Mesothelial cell of epicardium (in vitro differentiated cells): ENCODE measurements at places on chromosomes 2 and 18.

DNA sequence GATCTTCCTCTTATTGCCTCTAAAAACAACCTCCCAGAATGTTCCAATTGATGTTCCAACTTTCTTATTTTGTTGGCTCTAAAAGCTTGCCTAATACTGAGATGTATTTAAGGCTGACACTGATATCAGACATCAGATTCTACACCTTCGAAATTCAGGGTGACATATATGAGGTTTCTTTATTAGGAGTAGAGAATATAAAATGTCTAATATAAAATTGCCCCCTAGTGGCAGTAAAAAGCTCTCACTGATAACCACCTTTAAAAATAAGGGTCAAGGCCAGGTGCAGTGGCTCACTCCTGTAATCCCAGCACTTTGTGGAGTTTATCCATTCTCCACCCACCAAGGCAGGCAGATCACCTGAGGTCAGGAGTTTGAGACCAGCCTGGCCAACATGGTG, 789.7 kb upstream of the SLC39A10 start:
- H3K27me3 ChIP-seq, result no peaks in the 10 kb centered on the region
- peaks cover 14% of the 10 kb centered on the region for H3K4me1 ChIP-seq
- H3K4me3 ChIP-seq, result no peak overlapping the region

- H3K36me3 ChIP-seq, result no peaks in the 10 kb centered on the region
- no peaks in the 10 kb centered on the region for H3K27me3 ChIP-seq
- no peak overlapping the region for H3K4me3 ChIP-seq
These were observed 191.4 kb upstream of the CHAC2 start for GRCh38 chr2:53576166-53576565.

DNA sequence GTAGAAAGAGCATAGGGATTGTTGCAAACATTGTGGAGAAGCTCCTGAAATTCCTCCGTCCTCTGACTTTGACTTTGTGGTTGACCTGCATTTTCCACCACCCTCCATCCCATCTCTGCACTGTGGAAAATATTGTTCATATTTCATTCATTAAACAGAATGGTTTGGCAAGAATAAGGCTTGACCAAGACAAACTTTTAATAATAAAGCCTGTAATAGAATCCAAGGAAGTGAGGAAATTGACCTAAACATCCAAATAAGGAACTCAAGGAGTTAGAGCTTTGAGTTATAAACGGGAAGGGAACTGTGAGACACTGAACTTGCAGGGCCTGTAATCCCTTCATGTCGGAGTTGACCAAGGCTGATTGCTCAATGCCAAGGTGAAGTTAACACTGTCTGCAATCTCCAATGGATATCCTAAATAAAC, 115.2 kb downstream of the GFPT1 start:
- no peaks in the 10 kb centered on the region for H3K36me3 ChIP-seq
- H3K4me1 ChIP-seq, result no peaks in the 10 kb centered on the region

DNA sequence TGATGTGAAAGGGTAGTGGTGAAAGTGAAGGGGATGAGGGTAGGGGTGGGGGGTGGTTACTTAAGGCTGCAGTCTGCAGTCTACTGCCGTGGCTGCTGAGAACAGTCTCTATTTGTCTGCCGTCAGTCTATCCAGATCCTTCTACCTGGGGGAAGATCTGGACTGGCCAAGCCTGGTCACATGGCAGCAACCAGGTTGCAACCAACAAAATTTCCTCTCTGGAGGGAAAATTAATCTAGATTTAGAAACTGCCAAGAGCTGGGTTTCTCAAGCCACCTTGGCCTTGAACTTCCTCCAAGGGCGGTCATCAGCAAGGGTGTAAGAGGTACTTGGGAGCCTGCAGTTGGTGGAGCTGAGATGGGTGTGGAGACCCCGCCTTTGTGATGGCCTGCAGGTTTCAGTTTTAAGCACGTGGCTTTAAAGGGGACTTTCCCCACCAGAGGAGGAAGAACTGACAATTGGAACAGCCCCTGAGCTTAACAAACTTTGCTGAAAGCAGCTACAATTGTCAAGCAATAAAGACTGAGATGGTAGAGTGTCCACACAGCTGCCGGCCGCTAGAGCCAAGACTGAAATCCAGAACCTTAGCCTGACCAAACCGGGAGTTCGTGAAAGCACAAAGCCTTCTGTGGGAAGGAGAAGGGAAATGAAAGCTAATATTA, 31.4 kb upstream of the KCMF1 start:
- no peak for DNase-seq
- no peak overlapping the region for H3K27ac ChIP-seq

- no peak overlapping the region for H3K4me3 ChIP-seq
- H3K27me3 ChIP-seq, result no peaks in the 10 kb centered on the region
- H3K27ac ChIP-seq, result no peak overlapping the region
- H3K4me1 ChIP-seq, result peaks cover 26% of the 10 kb centered on the region
- H3K36me3 ChIP-seq, result peaks cover 11% of the 10 kb centered on the region
- DNase-seq, result no peak
These were observed 5.6 kb downstream of the TANK start for GRCh38 chr2:161165811-161166210.

GRCh38 chr2:3578987-3579386, 3.9 kb downstream of the RPS7 start:
- DNase-seq, result no peak
- H3K27me3 ChIP-seq, result no peaks in the 10 kb centered on the region
- no peak overlapping the region for H3K4me3 ChIP-seq
- peak overlapping the region; percentile 14 for H3K27ac ChIP-seq

GRCh38 chr2:69499242-69499641, 62.0 kb upstream of the NFU1 start:
- no peaks in the 10 kb centered on the region for H3K27me3 ChIP-seq
- no peak overlapping the region for H3K4me3 ChIP-seq
- peaks cover 17% of the 10 kb centered on the region for H3K36me3 ChIP-seq
- no peak overlapping the region for H3K27ac ChIP-seq
- DNase-seq, result no peak

GRCh38 chr2:11310212-11310611, 34.2 kb downstream of the ROCK2 start:
- H3K27me3 ChIP-seq, result no peaks in the 10 kb centered on the region
- no peak overlapping the region for H3K4me3 ChIP-seq
- peaks cover 14% of the 10 kb centered on the region for H3K4me1 ChIP-seq
- no peak for DNase-seq
- H3K27ac ChIP-seq, result peak overlapping the region; percentile 9
- no peaks in the 10 kb centered on the region for H3K36me3 ChIP-seq

GRCh38 chr18:23485386-23485785, 17.9 kb upstream of the RMC1 start:
- H3K36me3 ChIP-seq, result peaks cover 10% of the 10 kb centered on the region
- H3K27me3 ChIP-seq, result no peaks in the 10 kb centered on the region
- no peak overlapping the region for H3K4me3 ChIP-seq
- DNase-seq, result no peak

GRCh38 chr2:201149064-201149820, 33.3 kb downstream of the CFLAR start:
- peaks cover 8% of the 10 kb centered on the region for H3K4me1 ChIP-seq
- no peak overlapping the region for H3K4me3 ChIP-seq
- peaks cover 12% of the 10 kb centered on the region for H3K36me3 ChIP-seq
- no peak for DNase-seq

GRCh38 chr2:19709553-19709952, 192.2 kb downstream of the TTC32 start:
- H3K4me3 ChIP-seq, result no peak overlapping the region
- peaks cover 4% of the 10 kb centered on the region for H3K27me3 ChIP-seq
- DNase-seq, result no peak
- no peaks in the 10 kb centered on the region for H3K36me3 ChIP-seq
- H3K27ac ChIP-seq, result no peak overlapping the region

GRCh38 chr2:286035-286434, 1.9 kb downstream of the ALKAL2 start:
- H3K27me3 ChIP-seq, result peaks cover 57% of the 10 kb centered on the region
- DNase-seq, result no peak
- peaks cover 2% of the 10 kb centered on the region for H3K36me3 ChIP-seq
- H3K4me1 ChIP-seq, result peaks cover 14% of the 10 kb centered on the region
- peak overlapping the region; percentile 10 for H3K4me3 ChIP-seq
- H3K27ac ChIP-seq, result no peak overlapping the region

GRCh38 chr2:12773586-12774394, 57.1 kb downstream of the TRIB2 start:
- peaks cover 27% of the 10 kb centered on the region for H3K27me3 ChIP-seq
- no peak overlapping the region for H3K4me3 ChIP-seq
- DNase-seq, result no peak
- no peak overlapping the region for H3K27ac ChIP-seq
- H3K36me3 ChIP-seq, result no peaks in the 10 kb centered on the region

- H3K27me3 ChIP-seq, result peaks cover 45% of the 10 kb centered on the region
- H3K27ac ChIP-seq, result no peak overlapping the region
- no peak overlapping the region for H3K4me3 ChIP-seq
- H3K4me1 ChIP-seq, result no peaks in the 10 kb centered on the region
- peak; percentile 85 for DNase-seq
These were observed 1.1 kb upstream of the SLC14A1 start for GRCh38 chr18:45722899-45723298.

DNA sequence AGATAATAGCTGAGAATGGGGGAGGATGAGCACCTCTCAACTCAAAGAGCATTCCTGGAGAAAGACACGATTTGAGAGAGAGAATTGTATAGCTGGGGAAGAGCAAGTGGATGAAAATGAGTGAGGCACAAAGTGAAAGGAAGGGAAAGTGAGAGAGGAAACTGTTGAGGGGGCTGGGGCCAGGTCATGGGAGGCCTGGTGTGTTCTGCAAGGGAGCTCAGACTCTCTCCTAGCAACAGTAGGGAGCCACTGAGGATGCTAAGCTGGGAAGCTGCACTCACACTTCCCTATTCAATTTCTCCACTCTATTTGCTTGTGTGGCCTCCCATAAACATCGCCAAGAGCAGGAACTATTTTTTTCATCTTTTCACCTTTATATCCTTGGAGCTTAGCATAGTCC, 14.8 kb downstream of the EVA1A start:
- DNase-seq, result no peak
- peaks cover 4% of the 10 kb centered on the region for H3K4me1 ChIP-seq
- no peaks in the 10 kb centered on the region for H3K27me3 ChIP-seq
- no peak overlapping the region for H3K4me3 ChIP-seq
- no peak overlapping the region for H3K27ac ChIP-seq
- H3K36me3 ChIP-seq, result peaks cover 11% of the 10 kb centered on the region

GRCh38 chr2:75506101-75506697, 54.5 kb downstream of the EVA1A start:
- no peaks in the 10 kb centered on the region for H3K27me3 ChIP-seq
- H3K27ac ChIP-seq, result no peak overlapping the region
- H3K4me3 ChIP-seq, result no peak overlapping the region
- DNase-seq, result no peak
- H3K4me1 ChIP-seq, result peaks cover 4% of the 10 kb centered on the region
- H3K36me3 ChIP-seq, result peaks cover 29% of the 10 kb centered on the region

DNA sequence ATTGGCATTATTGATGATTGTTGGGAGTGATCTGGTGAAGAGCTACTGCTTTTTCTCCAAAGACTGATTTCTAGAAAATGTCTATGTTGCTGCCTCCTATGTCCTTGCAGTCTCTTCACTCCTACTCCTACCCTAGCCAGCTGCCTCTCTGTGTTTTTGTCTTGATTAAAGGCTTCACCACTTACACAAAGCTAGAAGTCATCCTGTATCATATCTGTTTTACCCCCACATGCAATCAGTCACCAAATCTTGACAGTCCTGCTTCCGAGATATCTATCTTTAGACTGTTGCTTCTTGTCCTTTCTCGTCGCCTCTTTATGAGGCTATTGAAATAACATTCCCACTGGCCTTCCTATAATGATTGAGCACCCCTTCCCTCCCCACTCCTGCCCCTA, 84.5 kb upstream of the ITGA4 start:
- H3K4me1 ChIP-seq, result peaks cover 13% of the 10 kb centered on the region
- no peak overlapping the region for H3K4me3 ChIP-seq
- DNase-seq, result no peak
- H3K27ac ChIP-seq, result no peak overlapping the region

DNA sequence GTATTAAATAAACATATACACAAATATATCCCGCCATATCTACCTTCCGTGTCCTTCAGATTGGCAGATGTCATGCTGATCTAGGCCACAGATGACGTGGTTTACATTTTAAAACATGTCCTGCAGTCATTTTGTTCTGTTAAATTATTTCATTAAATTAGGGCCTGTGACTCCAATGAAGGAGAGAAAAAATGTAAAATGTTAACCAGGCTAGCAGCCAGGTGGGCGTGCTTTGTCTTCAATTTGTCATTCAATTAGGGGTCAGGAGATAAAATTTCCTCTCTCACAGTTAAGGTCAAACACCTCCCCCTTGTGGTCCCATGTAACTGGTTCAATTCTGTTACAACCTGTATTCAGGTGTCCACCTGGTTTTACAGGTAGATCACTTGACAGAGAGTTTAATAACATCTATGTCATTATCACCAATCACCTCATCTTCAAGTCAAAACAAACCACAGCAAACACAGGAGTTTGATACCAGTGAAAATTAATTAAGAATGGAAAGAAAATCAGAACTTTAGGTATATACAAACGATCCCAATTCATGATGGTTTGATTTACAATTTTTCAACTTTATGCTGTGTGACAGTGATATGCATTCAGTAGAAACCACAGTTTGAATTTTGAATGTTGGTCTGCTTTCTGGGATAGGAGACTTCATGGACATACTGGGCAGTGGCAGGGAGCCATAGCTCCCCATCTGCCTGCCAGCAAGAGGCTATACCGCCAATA, 339.4 kb downstream of the CMPK2 start:
- peak overlapping the region; percentile 37 for H3K27ac ChIP-seq
- no peak for DNase-seq
- peaks cover 4% of the 10 kb centered on the region for H3K27me3 ChIP-seq
- H3K4me1 ChIP-seq, result peaks cover 34% of the 10 kb centered on the region

- no peak for DNase-seq
- H3K36me3 ChIP-seq, result no peaks in the 10 kb centered on the region
- H3K4me1 ChIP-seq, result peaks cover 20% of the 10 kb centered on the region
- no peaks in the 10 kb centered on the region for H3K27me3 ChIP-seq
These were observed 1465.6 kb upstream of the ZEB2 start for GRCh38 chr2:145985517-145985916.

DNA sequence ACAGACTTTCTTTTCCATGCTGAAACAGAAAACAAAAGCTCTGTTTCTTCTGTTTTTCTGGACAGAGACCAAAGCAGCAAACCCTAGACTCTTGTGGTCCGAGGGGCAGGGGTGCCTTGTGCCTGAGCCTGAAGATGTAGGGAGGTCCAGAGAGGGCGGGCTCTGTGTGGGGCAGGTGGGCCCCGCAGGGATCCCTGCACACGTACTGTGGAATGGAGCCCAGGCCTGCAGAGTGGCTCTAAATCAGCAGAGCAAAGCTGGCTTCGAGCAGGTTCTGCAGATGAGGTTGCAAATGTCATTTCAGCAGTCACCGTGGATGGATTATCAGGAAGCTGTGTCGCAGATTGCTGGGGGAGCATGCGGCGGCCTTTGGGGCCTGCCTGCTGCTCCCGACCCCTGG, 438.6 kb downstream of the RNF144A start:
- no peak overlapping the region for H3K4me3 ChIP-seq
- no peaks in the 10 kb centered on the region for H3K36me3 ChIP-seq
- no peak overlapping the region for H3K27ac ChIP-seq
- no peak for DNase-seq
- no peaks in the 10 kb centered on the region for H3K27me3 ChIP-seq

GRCh38 chr2:46818819-46819218, 96.8 kb downstream of the MCFD2 start:
- H3K27ac ChIP-seq, result no peak overlapping the region
- no peak for DNase-seq
- H3K27me3 ChIP-seq, result peaks cover 10% of the 10 kb centered on the region
